Foreskin keratinocyte (primary cell): ENCODE measurements at places on chromosomes 12 and 14.
A peak's percentile ranks its signal among the peaks of the same experiment; 100 is the strongest.

GRCh38 chr12:99137124-99137855, 492.2 kb downstream of the APAF1 start:
- no peak for DNase-seq

- DNase-seq: peak; percentile 47
Measured at GRCh38 chr12:57033431-57033830, 16.5 kb downstream of the MYO1A start.

- no peak for DNase-seq
Measured at GRCh38 chr12:129615001-129615400, 288.8 kb downstream of the TMEM132D start.

GRCh38 chr12:113030875-113031525, 25.5 kb upstream of the DTX1 start:
- no peak for DNase-seq

DNA sequence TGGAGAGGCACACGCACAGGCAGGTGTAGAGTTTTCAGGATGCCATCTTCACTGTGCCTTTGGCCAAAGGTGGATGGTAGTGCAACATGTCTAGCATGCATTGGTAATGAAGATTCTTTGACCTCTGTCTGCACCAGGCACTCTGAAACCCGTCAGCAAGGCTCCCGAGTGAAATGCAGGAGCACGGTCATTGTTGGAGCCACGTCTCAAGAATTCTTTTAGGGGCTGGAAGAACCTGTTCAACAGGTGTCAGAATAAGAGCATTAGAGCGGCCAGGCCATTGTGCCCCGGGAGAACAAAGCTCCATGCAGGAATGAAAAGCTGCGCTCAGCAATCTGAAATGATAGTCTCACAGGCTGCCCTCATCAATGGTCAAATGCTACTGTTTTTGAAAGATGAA, 40.2 kb upstream of the DICER1 start:
- DNase-seq: no peak

GRCh38 chr12:70334742-70335141, 31.3 kb upstream of the KCNMB4 start:
- no peak for DNase-seq

- DNase-seq: no peak
Measured at GRCh38 chr14:22573804-22574203, 15.2 kb downstream of the DAD1 start.

DNA sequence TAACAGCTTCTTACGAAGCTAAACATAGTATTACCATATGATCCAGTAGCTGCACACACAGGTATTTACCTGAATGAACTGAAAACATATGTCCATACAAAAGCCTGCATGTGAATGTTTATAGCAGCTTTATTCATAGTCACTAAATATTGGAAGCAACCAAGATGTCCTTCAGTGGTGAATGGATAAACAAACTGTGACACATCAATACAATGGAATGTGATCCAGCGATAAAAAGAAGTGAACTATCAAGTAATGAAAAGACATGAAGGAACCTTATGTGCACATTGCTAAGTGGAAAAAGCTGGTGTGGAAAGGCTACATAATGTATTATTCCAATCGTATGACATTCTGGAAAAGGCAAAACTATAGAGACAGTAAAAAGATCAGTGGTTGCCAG, 38.1 kb upstream of the JDP2 start:
- no peak for DNase-seq

- DNase-seq: no peak
Measured at GRCh38 chr14:102206918-102207317, 67.2 kb downstream of the WDR20 start.

- DNase-seq: no peak
Measured at GRCh38 chr12:22250762-22251161, 83.7 kb downstream of the ST8SIA1 start.

DNA sequence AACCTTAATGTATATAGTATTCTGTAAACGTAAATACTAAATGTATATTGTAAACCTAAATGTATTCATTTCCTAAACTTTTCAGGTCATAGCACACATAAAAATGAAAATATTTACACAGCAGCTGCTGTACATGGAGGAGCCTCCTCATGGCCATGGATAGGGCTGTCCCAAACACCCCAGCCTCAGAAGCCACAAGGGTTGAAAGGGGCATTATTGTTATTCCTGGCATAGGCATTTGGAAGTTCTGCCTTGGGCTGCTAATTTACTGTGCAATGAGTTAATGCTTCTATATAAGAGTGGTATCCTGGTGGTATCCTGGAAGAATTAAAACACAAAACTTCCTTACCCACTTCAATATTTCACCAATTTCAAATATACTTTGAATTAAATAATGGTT, 159.4 kb downstream of the SLC5A8 start:
- DNase-seq: no peak
